RPMI8226 (cell line): ENCODE measurements at places on chromosomes 2 and 18.
A peak's percentile ranks its signal among the peaks of the same experiment; 100 is the strongest.

DNA sequence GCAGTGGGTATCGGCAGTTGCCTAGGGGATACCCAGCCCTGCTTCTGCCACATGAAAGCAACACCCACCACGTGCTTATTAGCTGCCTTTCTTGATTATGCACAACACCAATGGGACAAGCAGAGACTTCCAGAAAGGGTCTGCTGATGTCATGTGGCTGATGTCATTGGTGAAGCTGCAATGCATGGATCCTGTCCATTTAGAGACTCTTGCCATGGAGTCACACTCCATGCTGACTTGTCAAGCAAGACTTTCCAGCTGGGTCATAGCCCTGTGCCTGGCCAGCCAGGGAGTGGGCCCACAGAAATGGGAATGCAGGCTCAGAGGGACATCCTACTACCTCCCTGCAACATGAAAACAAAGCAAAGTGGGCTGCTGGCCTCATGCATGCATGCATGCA is 81.8 kb downstream of the VAPA start:
- no peak for DNase-seq

DNA sequence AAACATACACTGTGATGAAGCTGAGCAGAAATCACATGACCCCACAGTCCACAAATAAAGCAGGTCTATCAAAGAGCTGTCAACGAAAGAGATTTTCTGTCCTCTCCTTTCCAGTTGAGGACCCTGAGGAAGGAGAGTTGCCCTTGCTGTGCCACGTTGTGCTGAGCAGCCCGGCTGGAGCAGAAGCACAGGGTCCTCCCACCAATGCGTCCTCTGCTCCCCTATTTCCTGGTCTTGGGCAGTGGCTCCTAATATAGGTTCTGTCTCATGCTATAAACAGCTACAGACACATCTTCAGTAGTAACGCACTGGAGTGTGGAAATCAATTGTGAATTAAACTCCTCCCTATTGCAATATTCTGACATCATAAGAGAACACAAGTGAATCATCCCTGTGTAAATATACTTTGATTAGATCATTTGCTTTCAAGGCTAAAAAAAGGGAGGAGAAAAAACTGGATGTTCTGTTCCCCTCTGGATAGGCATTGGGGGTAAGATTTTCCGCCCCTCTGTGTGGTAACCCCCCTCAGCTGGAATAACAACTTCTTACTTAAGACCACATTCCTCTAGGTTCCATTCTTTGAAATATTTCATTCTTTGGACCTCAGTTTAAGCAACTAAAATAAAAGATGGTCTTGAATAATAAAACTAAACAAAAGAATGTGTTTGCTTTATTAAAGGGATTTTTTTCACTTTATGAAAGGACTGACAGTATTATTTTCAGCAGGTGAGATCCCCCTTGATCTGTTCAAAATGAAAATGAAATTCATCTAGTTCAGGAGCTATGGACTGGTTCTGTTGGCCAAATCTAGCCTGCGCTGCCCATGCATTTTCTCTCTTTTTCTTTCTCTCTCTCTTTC is 8.3 kb upstream of the RHOB start:
- no peak for DNase-seq

- DNase-seq: peak; percentile 4
Observed at GRCh38 chr2:102301867-102302362, 9.4 kb upstream of the IL1RL1 start.

- no peak for DNase-seq
Observed at GRCh38 chr2:64203131-64203857, 59.1 kb upstream of the PELI1 start.

DNA sequence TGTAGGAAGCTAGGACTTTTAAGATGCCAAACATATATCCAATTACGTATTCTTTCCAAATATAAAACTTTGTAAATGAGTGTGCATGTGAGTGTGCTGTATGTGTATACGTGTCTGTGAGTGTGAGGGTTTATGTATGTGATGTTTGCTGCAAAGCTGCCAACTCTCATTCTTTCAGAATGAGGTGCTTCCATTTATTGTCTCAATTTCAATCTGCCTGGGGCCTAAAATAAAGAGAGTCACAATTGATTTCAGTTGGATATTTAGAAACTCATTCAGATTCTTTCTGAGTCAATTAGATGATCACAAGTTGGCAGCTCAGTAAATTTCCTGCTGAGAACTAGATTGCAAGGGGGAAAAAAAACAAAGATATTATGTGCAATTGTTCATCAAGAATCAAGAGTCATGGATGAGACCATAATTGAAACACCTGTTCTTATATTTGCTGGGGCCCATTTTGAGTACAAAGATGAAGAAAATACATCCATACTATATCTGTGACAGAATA is 621.2 kb upstream of the ACVR2A start:
- DNase-seq: no peak

- DNase-seq: no peak
Observed at GRCh38 chr2:115171751-115172150, 729.3 kb downstream of the DPP10 start.

- DNase-seq: no peak
Observed at GRCh38 chr2:127619877-127620705, 25.9 kb upstream of the GPR17 start.

DNA sequence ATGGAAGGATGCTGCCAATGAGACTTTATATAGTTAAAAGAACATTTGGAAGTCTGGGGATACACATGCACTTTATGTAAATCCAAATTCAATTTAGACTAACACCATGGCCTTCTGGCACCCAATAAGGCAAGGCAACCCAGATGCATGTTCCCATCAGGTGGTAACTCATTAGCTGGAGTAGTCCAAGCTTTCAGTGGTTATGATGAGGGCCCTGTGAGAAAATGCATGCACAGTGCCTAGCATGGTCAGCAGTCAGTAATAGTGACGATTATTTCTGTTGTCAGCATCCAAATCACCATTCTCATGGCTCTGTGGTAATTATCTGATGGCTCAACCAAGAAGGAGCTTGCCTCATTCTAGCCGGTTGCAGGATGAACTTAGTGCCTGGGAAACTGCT is 70.3 kb upstream of the CTLA4 start:
- peak; percentile 28 for DNase-seq

DNA sequence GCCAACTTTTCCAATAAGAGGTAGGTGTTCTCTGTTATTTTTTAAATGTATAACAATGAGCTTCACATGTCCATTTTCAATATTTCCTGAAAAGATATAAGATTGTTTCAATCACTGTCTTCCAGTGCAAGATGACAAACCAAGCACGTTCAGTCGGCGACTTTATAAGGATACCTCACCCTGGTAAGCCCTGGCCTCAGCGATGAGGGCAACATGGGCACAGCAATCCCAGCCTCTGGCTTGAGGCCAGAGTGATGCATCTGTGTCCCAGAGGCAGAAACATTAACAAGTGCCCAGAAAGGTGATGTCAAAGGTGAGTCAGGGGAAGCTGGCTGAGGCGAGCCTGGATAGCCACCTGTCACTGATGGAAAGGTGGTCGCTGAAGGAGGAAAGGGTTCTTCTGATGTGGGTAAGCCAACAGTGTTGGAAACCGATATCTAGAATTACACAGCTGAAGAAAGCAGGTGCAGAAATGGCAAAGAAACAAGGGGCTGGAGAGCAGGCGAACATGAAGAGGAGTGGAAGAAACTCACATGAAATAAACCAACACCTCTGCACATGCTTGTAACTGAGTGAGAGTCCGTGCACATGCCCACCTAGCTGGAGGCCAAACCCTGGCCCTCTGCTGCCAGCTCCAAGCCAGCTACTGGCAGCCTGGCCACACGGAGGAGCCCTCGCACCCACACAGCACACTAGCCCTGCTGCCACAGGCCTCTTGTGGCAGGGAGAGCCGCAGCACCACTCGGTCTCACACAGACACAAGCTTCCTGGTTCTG is 65.5 kb downstream of the FBXO15 start:
- DNase-seq: peak; percentile 74

GRCh38 chr2:84816426-84817026 is 64.4 kb downstream of the TRABD2A start:
- DNase-seq: no peak

GRCh38 chr2:74007121-74007520 is 22.4 kb downstream of the TET3 start:
- no peak for DNase-seq

- no peak for DNase-seq
Observed at GRCh38 chr2:147288131-147288530, 556.7 kb upstream of the ACVR2A start.

DNA sequence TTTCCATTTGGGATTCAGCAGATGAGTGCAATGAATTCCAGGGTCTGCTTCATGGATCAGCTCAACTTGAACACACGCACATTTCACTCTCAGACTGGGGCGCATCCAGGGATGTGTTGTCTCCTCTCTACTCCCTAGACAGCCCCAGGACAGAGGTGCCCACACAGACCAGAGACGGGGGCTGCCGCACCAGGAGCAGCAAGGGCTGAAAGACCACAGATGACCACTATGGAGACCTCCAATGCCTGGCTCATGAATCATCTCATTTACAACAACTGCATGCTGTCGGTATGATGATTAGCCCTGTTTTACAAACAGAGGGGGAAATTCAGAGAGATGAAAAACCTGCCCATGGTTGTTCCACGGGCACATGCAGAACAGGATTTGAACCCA is 63.1 kb downstream of the CYP26B1 start:
- no peak for DNase-seq

DNA sequence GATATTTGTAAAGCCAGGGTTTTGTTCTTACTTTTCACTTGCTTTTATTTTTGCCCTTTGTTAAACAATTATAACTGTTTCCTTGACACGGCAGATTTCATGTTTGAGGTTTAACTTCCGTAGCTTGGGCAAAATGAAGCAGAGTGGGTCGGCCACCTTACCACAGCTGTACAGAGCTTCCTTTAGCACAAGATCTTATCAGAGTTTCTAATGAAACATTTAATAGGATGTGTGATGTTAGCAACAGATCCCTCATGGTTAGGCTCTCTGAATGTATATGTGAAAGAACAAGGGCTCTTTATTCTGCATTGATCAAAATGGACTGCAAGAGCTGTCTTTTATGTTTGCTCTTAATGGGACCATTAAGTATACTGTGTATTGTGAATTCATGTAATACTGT is 22.3 kb downstream of the RNF125 start:
- no peak for DNase-seq

DNA sequence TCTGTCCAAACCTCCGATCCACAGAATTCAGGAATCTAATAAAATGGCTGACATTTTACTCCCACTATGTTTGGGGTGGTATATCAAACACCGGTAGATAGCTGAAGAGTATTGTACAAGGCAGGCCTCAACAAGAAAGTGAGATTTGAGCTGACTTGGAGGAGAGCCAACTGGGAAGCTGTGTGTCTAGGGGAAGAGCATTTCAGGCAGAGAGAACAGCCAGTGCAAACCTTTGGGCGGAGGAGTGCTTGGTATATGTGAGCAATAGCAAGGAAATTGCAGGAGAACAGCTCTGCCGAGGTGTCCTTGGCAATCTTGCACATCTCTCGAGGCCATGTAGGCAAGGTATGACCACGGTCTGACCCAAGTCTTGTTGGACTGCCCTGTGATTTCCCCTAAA is 1.8 kb upstream of the MERTK start:
- peak; percentile 27 for DNase-seq

GRCh38 chr2:146701183-146701582 is 1143.6 kb upstream of the ACVR2A start:
- no peak for DNase-seq

DNA sequence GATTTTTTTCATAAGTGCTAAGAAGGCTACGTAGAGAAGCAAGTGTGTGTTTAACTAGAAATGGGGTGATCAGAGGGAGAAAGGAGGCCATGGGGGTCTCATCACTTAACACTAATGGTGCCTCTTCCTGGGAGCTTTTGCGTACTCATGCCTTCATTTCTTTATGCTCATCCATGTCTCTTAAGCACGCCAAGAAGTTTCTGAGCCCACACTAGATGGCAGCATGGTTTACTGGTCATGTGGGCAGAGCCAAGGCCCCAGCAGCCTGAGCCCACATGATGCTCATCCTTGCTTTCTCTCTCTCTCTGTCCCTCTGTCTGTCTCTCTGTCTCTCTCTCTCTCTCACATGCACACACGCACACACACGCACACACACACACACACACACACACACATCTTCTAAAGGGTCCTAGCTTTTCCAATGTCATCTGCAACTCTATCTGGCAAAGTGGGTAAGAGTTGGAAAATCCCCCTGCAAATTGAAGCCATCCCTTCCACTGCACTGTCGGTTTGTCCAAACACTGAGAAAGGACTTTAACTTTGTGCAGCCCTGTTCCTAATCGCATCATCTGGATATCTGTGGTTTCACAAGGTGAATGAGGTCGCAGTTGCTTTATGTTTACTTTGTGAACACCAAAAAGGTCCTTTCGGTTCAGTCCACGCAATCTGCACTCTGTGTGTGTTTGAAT is 137.1 kb upstream of the CCDC68 start:
- peak; percentile 44 for DNase-seq

- no peak for DNase-seq
Observed at GRCh38 chr2:152031747-152032306, 67.0 kb downstream of the CACNB4 start.

DNA sequence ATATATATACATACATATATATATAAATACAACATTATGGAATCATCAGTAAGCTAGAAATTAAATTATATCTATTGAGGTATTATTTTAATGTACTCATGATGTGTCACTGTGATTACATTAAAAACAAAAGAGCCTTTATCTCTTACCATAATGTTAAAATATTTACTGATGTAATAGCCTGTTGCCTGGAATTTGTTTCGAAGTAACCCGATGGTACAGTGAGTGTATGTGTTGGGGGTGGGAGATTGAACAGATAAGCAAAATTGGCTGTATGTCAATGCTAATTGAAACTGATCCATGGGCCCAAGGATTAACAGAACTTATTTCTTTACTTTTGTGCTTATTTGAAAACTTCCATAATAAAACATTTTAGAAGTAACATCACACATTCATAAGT is 1473.2 kb downstream of the LRP1B start:
- no peak for DNase-seq

- DNase-seq: no peak
Observed at GRCh38 chr2:97664636-97664970, 759 bp upstream of the ACTR1B start.

GRCh38 chr2:240512109-240512485 is 45.7 kb downstream of the ANKMY1 start:
- DNase-seq: no peak

GRCh38 chr2:176554101-176555048 is 285.1 kb downstream of the MTX2 start:
- peak; percentile 42 for DNase-seq

DNA sequence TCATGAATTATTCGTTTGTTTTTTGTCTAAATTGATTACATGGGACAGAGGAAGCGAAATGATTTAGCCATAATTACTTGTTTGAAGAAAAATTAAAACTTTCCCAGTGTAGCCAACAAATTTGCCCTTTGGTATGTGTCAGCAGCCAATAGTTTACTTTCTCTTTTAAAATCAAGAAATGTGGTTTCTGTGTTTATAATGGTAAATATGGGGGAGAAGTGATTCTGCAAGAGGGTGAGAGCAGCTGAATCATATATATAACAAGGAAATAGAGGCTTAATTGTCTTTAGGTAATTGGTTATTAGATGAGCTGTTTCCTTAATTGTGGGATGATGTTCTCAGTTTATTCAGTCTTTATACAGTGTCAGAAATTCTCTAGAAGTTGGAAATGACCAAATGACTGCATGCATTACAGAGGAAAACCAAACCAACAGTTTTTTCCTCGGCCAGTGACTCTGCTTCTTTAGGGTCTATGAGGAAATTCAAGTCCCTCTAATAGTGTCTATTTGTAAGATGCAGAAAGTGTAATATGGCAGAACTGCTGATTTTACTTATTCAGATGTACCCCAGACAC is 132.9 kb downstream of the AGPS start:
- DNase-seq: no peak
